ENCODE measurements at places on chromosomes 7 and 10.

- DNase-seq, result no peak
These were observed 119.3 kb downstream of the CABCOCO1 start for GRCh38 chr10:61781969-61782403.

- no peak for DNase-seq
These were observed 42.8 kb downstream of the CPXM2 start for GRCh38 chr10:123848564-123849457.

DNA sequence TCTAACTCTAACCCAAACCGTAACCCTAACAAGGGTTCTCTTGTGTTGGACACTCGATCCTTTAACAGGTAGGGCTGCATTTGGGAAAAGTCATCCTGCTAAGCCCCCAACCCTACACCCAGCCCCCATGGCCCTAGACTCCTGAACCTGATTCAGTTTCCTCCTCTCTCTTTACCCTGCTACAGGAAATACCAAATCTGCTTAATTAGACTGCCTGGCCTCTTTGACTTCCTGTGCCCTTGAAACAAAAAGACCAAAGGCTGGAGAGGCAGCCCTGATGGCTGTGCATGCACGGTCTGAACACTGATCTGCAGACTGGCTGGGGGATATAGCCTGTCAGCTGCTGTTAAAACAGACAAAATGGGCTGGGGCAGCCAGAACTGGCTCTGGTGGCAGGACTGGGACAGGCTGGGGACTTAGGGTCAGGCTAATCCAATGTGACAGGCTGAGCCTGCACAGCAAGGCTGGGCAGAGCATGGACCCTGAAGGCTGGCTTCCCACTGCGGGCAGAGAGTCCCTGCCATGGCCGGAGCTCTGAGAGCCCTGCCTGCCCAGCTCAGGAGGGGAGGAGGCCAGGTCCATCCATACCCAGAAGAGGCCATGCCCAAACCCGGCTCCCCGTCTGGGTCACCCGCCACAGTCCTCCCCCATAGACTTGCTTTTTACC is 51.0 kb upstream of the MSMB start:
- no peak for DNase-seq

- DNase-seq, result no peak
These were observed 37.6 kb downstream of the C10orf105 start for GRCh38 chr10:71681977-71682376.

GRCh38 chr7:3404501-3404900 is 103.4 kb downstream of the SDK1 start:
- no peak for DNase-seq

GRCh38 chr10:75717126-75717916 is 285.9 kb downstream of the LRMDA start:
- no peak for DNase-seq

- no peak for DNase-seq
These were observed 29.7 kb upstream of the ACSL5 start for GRCh38 chr10:112344261-112344660.

- no peak for DNase-seq
These were observed 77.9 kb downstream of the ZMIZ1 start for GRCh38 chr10:79146611-79147130.

- DNase-seq, result no peak
These were observed 160.9 kb upstream of the CSTF2T start for GRCh38 chr10:51860257-51860656.

DNA sequence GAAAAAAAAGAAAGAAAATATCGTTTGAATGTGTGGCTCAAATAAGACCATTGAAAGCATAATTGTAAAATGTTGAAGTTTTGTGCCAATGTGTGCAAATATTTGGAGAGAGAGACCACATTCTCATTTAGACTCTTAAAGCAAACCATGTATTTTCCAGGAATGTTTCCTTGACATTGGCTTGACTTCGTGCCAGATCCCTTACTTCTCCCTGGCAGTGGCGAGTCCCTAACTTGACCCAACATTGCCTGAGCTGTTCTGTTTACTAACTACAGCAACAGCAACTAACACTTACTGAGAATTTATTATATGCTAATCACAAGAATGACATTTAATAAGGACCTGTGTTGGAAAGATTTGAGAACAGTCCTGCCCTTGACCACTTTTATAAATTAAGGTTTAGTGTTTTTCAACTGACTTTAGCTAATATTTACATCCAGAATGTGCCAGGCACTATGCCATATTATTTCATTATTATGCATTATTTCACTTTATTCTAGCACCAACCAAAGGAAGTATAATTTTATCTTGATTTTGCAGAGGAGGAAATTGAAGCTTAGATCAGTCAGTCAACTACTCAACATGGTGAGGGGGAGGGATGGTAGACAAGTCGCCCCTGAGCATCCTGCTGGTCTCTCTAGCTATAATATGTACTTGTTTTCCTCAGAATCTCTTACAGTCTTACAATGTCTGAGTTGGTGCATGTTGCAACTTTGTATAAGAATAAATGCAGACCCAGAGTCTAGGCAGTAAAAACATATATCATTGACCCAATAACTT is 29.7 kb downstream of the ZNF467 start:
- no peak for DNase-seq

DNA sequence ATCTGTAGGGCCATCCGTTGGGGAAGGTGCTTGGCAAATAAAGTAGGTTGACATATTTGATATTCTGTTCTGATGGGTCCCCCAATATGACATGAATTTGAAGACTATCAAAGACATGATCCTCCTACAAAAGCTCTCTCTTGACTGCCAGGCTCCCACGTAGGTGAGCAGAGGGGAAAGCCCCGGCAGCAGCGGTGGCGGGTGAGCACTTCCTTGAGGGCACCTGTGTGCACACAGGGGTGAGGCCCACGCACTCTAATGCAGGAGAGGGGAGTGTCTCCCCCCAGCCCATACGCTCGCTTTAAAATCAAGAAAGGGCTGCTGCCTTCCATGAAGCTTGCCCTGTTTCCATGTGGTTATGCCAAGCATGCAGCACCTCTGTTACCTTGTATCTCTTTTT is 100.4 kb downstream of the TAX1BP1 start:
- no peak for DNase-seq

DNA sequence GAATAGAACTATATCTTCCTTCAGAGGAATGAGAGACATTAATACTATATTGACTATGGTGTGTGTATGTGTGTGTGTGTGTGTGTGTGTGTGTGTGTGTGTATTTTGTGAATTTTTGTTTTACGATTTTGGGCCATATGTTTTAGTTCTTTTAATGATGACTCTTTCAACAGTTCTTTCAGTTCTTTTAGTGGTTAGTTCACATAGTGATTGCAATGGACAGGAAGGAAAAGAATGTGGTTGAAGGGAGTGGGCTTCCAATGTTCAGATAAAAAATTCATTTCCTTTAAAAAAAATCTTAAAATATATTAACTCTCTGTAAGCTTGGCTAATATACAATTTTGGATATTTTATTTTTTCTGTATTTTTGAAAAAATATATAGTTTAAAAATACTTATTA is 315.7 kb upstream of the DGKB start:
- no peak for DNase-seq

DNA sequence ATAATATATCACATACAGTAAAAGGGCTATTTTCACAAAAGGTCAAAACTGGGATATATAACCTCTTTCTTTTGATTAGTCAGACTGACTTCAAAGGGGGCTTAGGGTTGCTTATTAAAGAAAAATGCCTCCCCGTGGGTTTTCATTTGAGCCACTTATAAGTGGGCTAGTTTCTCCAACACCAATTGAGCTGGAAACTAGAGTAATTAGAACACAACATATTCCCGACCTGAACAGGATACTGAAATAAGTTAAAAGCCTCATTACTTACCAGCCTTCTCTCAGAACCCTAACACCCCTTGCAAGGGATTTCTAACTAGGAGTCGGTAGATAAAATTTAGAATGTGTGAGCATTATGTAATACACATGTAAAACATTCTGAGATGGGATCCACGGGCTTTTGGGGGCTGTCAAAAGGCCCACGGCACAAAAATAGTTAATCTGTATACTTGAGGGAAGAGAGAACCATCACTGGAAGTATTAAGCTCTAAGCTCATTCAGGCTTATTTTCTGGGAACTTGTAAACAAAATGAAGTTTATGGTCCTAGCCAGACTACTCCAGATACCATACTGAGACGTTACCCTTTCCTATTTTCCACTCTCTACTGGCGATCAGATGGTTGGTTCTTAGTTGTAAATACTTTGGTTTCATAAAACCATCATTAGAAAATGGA is 29.3 kb upstream of the KMT2E start:
- no peak for DNase-seq

- no peak for DNase-seq
These were observed 1.9 kb upstream of the VOPP1 start for GRCh38 chr7:55574051-55574717.

GRCh38 chr10:3141351-3142005 is 31.1 kb downstream of the PITRM1 start:
- no peak for DNase-seq

GRCh38 chr10:28312572-28312971 is 9.7 kb upstream of the MPP7 start:
- no peak for DNase-seq

DNA sequence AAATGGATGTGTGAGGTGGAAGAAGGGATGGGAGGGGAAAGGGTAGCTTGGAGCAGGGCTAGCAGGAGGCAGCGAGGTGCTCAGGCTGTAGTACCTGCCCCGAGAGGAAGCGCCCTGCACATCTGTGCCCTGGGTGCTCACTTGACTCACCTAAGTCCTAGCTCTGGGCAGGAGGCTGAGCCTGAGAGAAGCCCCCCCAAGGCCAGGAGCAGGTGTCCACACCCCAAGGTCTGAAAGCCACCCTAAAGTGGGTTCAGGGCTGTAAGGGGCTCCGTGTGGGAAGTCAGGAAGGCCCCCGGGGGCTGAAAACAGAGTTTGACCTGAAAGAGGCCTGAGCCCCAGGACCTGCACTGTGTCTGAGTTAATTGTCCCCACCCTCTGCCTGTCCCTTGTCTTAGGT is 95.8 kb upstream of the PODXL start:
- no peak for DNase-seq

DNA sequence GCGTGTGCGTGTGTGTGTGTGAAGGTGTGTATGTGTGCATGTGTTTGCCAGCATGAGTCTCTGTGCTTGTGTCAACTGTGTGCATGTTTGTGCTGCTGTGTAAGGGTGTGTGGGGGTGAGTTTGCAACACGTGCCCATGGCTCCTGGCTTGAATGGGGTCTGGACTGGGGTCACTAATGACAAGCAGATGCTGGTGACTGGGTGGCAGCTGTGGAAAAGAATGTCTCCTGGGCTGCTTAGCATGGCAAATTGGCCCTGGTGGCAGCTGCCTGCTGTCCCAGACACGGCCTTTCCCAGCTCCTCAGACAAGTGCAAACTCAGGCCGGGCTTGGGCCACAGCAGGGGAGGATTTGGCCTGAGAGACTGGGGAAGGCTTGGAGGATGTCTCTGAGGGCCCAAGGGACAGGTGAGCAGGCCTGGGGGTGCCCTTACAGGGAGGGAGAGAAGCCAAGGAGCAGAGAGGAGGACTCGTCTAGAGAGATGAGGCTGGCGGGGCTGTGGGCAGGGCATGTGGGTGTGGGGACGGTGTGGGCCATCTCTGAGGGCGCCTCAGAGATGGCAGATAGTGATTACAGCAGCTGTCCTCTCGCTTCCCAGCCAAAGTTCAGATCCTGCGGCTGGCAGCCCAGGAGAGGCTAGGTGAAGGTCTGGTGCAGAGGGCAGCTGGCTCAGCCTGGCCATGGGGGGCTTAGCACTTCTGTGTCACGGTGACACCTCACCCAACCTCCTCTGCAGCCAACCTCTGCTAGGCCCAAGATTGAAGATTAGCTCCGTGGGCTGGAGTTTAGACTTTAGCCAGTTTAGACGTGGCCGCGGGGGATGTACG is 1.5 kb downstream of the AQP1 start:
- no peak for DNase-seq

GRCh38 chr7:94781236-94781635 is 125.3 kb upstream of the SGCE start:
- no peak for DNase-seq

DNA sequence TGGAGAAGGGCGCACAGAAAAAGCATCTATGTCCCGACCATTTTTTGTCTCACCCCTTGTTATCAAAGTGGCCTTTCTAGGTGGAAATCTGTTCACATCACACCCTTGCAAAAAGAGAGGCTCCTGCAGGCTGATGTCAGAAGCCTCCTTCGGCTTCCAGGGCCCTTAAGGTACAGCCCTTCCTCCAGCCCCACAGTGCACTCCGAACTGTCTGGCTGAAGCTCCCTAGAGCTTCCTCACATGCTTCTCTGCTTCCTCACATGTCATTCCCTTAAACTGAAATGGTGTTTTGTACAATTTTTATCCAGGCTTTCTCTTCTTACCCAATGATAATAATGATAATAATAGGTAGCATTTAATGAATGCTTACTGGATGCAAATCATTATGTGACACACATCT is 210.3 kb downstream of the INHBA start:
- no peak for DNase-seq

DNA sequence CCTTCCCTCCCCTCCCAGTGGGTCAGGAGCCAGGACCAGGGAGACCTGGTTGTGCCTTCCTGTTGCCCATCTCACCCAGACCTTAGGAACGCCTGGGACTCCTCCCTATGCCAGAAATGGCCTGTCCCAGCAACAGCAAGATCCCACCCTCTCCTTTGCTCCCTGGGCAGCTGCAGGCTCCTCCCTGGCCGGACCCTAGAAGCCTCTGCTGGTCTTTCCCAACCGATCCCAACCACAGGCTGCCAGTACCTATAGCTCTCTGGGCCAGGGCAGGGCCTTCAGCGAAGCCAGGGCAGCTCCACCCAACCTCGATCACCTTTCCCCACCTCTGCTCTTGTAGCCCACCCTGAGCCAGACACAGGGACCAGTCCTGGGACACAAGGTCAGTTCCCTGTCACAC is 21.9 kb downstream of the LDB3 start:
- no peak for DNase-seq

All from NT2/D1 (cell line).